Gastroesophageal sphincter (tissue), 4 donors: ENCODE measurements at places on chromosomes 4 and X. TPM values are rescaled to one million over a fixed set of nuclear protein-coding genes. Genes with fewer than 3 reads are reported as not detected.
A peak's percentile ranks its signal among the peaks of the same experiment; 100 is the strongest.

DNA sequence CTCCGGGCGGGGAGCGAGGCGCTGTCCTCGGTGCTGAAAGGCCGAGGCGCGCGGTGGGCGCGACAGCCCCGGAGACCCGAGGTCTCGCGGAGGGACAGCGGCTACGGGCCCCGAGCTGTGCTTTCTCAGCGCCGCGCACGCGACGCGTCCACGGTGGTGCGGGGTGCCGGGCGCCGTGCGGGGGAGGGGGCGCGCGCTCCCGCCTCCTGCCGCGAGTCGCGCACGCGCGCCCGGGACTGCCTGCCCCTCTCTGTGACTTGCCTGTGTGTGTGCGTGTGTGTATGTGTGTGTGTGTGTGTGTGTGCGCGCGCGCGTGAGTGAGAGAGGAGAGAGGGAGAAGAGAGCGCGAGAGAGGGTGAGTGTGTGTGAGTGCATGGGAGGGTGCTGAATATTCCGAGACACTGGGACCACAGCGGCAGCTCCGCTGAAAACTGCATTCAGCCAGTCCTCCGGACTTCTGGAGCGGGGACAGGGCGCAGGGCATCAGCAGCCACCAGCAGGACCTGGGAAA is at the start of gene GRIA2:
Gene GRIA2 (plus strand): TSS at position 358 of the 511 bp plus-strand sequence. CDS start 315 bp downstream, outside the sequence.
- ATAC-seq: peak; percentile 76

- ATAC-seq: no peak
These were observed 79.9 kb downstream of the AMOT start for GRCh38 chrX:112760697-112761096.

DNA sequence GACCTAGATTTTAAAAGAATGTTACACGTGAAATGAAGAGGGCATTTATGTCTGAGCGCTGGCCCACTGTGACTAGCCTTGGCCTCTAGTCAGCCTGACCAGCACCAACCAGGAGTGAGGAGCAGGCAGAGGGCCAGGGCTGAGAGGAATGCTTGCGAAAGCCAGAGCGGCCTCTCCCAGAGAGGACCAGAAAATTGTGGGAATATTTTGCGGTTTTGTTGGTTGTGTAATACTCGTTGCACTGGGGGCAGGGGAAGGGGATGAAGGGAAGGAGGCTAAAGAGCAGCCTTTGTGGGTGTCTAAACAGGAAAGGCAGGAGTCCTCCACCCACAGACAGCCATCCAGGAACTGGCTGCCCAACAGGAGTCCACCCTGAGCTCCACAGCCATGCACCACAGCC is 3.8 kb downstream of the GABRE start:
- ATAC-seq: peak; percentile 60

GRCh38 chr4:177117256-177117655 is 192.4 kb upstream of the NEIL3 start:
- ATAC-seq: no peak

DNA sequence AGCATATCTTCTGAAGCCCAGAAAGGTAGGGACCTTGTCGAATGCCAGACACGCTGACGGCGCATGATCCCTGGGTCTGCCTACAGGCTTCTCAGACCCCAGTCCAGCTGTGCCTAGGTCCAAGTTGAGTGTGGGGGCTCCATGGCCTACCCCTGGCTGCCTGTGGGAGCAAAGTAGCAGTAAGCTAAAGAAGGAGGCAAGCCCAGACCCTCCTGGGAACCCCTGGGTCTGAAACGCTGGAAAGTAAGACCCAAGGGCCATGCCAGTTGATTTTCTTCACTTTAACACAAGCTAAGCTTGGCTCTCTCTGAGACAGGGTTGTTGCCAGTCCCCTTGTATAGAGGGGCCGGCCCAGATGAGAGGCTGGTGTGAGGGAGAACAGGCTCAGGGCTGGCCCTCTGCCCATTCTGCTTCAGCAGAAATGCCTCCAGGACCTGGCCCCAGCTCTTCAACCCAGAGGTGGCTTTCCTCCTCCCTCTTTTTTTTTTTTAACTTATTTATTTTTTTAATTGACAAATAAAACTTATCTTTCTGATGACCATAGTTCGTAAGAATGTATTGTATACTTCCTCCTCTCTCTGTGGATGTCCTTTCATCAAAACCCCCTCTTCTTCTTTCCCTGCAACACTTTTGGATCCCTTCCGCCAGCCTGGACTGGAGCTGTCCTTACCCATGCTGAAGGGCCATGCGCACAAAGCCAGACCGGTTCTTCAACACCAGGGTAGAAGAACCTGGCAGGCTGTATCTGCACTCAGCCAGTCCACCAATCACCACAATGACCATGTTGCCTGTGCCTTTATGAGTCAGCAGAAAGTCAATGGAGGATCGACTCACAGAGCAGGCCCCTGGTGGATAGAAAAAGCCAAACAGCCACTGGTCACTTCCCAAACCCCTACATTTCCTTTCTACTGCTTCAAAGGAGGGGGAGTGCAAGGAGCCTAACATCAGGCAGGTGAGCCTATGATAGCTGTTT is 7.1 kb downstream of the AWAT2 start:
- no peak for ATAC-seq

DNA sequence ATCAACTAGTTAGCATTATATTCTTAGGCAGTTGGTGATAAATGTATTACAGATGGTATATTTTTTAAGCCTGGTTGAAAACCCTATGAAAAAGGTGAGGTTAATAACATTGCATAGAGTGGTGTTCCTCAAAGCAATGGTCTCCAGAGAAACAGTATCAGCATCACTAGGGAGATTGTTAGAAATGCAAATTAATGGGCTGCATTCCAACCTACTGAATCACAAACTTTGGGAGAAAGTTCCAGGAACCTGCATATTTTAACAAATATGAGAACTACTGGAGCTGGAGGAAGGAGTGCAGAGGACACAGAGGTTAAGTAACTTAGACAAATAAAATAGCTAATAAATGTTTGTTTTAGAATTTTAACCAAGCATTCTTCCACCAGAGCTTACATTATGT is 166.9 kb upstream of the PCDH10 start:
- ATAC-seq: no peak

GRCh38 chrX:130778773-130779172 is 124.2 kb downstream of the ENOX2 start:
- no peak for ATAC-seq

GRCh38 chr4:2417226-2417764 is 1.1 kb downstream of the ZFYVE28 start:
- no peak for ATAC-seq

Gene MAGEB6
- total RNA-seq: not detected

Gene MGST2
- 32.5 TPM for total RNA-seq

Gene DCAF8L2
- not detected for total RNA-seq

Gene GABRG1
- total RNA-seq: not detected
